ENCODE measurements at places on chromosomes 3 and 15.

DNA sequence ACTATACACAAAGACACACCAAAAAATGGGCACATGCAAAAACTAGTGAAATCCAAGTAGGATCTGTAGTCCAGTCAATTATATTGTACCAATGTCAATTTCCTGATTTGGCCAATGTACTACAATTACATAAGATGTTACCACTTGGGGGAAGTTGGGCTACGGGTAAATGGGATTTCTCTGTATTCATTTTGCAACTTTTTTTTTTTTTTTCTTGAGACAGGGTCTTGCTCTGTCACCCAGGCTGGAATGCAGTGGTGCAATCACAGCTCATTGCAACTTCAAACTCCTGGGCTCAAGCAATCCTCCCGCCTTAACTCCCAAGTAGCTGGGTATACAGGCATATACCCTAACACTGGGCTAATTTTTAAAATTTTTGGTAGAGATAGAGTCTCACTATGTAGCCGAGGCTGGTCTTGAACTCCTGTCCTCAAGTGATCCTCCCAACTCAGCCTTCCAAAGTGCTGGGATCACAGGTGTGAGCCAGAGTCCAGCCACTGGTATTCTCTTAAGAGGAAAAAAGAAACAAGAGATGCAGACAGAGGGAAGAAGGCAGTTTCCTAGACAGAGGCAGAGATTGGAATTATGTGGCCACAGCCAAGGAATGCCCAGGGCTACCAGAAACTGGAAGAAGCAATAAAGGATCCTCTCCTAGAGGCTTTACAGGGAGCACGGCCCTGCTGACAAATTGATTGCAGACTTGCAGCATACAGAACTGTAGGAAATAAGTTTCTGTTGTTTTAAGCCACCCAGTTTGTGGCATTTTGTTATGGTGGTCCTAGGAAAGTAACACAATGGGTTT, 33.3 kb downstream of the TFDP2 start:
- no peak for DNase-seq

GRCh38 chr3:32862247-32862935, 44.6 kb downstream of the TRIM71 start:
- no peak for DNase-seq

- DNase-seq, result no peak
These were observed 15.2 kb downstream of the GK5 start for GRCh38 chr3:142210144-142210543.

- DNase-seq, result no peak
These were observed 11.3 kb upstream of the TRAK1 start for GRCh38 chr3:42079701-42080452.

- no peak for DNase-seq
These were observed 20.3 kb upstream of the SUSD5 start for GRCh38 chr3:33238923-33239322.

DNA sequence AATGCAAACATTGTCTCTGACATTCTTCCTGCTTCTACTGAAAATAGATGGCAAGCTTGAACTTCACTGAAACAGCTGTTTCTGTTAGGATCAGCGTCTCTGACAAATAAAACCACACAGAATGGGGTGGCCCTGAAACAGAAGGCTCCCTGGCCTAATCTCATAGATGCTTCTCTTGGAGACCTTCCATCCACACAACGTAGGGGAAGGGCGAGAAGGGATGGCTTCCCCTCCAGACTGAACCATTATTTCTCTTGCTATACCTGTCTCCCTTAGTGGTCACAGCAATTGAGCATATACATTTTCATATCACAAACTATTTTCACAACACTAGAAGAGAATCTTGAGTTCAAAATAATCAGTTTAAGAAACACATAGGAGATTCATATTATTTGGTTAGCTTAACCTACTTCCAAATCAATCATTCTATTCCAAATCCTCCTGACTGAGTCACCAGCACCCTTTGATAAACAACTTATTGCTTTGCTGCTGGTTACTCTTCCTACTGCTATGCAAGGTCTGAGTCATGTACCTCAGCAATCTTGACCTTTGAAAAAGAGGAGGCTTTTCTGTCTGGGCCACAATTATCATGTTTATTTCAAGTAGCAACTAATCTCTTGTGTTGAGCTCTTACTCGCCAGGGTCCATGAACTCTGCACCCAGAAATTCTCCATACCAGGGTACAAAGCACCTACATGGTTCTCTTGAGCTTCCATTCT, 45.5 kb downstream of the CBLB start:
- DNase-seq, result no peak

GRCh38 chr15:78315686-78316282, 16.4 kb upstream of the SKIC8 start:
- no peak for DNase-seq

- no peak for DNase-seq
These were observed 16.4 kb upstream of the ANXA2 start for GRCh38 chr15:60414016-60414682.

GRCh38 chr3:4827767-4828166, 151.5 kb upstream of the BHLHE40 start:
- DNase-seq, result no peak

- DNase-seq, result no peak
These were observed 31.0 kb upstream of the PTPRG start for GRCh38 chr3:61530355-61530754.

DNA sequence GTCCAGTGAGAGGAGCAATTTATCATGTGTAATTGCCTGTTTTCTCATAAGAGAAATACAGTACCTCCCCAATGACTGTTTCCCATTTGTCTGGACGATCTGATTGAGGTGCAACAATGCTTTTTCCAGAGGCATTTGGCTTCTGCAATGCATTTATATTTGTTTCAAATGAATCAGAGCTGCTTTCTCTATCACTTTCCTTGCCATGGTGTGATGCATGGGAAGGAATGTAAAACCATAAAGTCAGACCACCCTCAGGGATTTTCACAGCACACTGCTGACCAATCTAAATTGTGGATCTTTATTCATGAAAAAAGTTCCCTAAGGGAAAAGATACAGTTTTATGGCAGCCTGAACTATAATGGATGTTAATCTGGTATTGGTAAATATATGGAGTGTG, 333.0 kb downstream of the ZNF385D start:
- DNase-seq, result no peak

DNA sequence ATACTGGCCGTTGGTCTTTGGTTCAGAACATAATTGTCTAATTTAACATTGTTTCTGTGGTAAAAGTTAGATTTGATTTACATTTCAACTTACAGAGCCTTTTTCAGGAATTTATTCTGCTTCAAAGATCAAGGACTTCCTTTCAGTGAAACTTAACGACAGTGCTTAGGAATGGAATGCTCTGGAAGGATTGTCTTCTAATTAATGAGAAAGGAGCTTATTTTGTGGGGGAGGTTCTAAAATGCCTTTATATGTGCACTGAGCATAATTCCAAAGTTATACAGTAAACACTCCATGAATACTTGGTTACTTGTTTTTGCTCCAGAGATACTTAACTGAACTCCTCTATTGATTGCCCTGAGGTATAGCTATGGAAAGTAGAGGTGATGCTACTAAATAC, 75.7 kb downstream of the CACNA1D start:
- no peak for DNase-seq

GRCh38 chr3:156106721-156107373, 13.5 kb upstream of the KCNAB1 start:
- DNase-seq, result no peak

- DNase-seq, result no peak
These were observed 158.8 kb upstream of the MME start for GRCh38 chr3:154921351-154921750.

GRCh38 chr15:40150163-40150925, 10.5 kb upstream of the BUB1B start:
- DNase-seq, result no peak

DNA sequence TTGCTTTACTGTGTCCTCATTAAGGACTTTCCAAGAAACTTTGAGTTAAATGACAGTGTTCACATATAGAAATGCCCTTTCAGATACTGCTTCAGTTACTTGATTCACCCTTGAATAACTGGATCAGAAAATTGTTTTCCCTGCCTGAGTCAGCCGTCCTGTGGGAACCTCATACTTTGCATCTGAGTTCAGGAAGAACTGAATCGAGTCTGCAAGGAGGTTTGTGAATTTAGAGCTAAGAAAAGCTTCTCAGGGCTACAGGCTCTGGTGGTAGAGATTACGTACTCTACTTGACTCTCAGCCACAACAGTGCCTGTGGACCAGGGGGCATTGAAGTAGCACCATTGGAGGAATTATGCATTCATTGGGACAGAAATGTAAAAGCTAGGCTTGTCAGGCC, 252.4 kb upstream of the C2CD4B start:
- DNase-seq, result no peak

DNA sequence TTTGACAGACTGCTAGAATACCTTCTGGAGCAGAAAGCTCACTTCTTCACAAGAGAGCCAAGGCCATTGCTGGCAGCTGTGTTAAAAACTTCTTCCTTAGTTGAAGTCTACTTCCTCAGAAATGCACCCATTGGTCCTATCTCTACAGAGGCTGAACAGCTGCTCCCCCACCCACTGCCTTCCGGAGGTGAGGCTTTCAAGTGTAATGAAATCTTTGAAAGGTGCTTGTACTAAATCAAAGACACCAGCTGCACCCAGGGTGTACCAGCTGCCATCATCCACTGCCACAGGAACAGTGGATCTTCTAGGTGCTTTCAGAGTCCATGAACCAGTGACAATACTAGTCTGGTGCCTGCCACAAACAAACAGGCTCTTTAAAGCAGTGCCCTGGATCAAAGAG, 26.4 kb upstream of the HERC1 start:
- no peak for DNase-seq

DNA sequence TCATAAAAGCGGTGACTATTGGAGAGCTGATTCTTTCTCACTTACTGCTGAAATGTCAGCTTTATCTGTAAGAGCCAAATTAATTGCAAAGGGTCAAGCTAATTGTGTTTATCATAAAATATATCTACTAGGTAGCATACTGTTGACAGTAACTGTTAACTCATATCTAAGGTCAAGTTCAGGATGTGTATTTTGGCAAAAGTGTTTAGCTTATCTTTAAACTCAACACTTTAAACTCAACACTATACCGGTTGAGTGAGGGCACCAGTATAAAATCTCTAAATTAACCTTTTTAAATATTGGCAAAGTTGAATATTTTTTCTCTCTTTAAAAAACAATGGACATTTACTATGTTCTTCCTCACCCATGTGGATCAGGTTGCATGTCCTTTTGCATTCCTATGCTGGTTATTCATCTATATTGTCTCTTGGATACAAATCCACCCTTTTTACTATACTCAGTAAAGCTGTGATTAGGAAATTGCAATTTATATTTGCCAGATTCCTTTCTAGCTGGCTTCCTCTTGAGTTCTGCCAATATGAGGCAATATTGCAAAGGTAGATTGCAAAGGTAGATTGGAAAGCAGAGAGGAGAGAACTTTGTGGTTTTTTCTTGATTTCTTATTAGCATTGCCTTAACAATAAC, 344.6 kb upstream of the DCBLD2 start:
- no peak for DNase-seq

- no peak for DNase-seq
These were observed 2.9 kb downstream of the CADPS start for GRCh38 chr3:62872318-62872717.

GRCh38 chr3:81891055-81891895, 129.8 kb upstream of the GBE1 start:
- DNase-seq, result no peak

- no peak for DNase-seq
These were observed 8.0 kb upstream of the KBTBD8 start for GRCh38 chr3:66989860-66990696.

GRCh38 chr3:54827056-54827687, 100.7 kb downstream of the LRTM1 start:
- no peak for DNase-seq

DNA sequence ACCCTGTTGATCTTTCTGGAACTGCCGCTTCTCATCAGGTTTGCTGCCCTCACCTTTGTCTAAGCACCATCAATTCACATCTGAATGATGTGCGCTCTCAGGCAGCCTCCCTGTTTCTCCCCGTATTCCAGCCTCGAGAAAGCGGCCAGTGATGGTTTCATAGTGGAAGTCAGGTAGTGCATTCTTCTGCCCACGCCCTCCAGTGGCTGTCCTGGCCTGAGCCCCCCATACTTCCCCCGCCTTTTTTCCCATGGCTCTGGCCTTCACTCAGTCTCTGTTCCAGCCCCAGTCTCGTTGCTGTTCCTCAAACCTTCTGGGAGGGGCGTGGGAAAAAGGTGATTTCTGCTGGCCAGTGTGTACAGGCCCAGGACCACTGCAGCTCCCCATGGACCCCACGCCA, 101.3 kb downstream of the ASB7 start:
- no peak for DNase-seq

DNA sequence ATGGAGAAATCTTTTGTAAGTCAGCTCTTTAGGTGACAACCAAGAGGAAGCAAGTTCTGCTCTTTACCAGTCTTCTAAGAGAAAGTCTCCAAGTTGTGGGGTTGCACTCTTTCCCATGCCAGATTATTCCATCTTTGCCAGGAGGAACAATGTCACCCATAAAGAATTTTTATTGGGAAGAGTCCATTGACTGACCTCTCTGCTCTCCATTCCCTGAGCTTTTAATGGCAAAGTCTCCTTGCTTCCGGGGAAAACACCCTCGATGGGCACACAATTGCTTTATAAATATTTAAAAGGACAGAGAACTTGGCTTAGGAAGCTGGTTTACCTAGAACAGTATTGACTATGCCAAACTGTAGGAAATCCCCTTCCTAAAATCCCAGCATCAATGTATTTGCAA, 19.9 kb upstream of the UBE2E1 start:
- DNase-seq, result no peak

DNA sequence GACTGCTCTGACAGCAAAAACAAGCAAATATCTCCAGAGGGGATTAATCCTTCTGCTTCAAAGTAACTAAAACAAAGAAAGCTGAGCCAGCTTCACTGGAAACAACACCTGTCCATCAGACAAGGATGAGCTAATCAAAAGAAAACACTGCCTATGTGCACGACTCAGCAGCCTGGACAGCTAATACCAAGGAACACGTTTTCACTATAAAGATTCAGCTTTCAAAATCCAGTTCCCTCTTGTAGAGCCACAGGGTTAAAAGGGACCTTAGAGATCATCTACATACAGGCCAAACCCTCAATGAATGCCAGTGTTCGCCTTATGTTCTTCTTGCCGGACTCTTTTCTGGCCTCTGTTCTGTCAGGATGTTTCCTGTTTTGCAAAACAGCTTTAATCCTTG, 6.9 kb downstream of the TUSC7 start:
- DNase-seq, result no peak
